Smooth muscle cell of the brain vasculature (primary cell): ENCODE measurements at places on chromosomes 5 and 9.
A peak's percentile ranks its signal among the peaks of the same experiment; 100 is the strongest.

GRCh38 chr9:37437010-37437409, 14.5 kb downstream of the GRHPR start:
- DNase-seq = no peak

DNA sequence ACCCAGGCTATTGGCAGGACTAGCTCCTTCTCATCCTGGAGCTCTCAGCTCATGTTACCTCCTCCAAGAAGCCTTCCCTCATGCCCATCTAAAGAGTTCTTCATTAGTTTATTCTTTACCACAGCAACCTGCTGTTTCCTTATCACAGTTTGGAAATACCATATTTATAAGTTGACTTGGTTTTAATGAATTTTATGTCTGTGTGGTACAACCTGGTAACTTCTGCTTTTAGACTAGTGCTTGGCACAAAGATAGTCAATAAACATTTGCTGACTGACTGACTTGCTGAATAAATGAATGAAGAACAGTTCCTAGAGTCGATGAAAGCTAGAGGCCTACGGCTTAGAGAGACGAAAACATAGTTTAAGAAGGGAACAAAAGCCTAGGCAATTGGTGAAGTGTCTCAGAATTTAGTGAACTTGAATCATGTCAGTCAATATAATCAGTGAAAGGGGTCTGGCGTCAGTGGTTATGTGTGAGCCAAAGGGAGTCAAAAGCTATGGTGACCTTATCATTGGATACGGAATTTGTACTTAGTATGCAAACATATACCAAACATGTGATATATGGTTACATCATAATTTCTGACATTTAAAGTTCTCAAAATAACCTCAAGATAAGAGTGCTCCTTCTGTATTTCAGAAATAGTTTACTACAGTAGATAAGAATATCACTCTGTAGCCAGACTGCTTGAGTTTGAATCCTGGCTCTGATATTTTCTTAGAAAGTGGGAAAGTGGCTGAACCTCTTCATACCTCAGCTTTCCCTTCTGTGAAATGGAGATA, 239.5 kb downstream of the MCTP1 start:
- no peak for DNase-seq

DNA sequence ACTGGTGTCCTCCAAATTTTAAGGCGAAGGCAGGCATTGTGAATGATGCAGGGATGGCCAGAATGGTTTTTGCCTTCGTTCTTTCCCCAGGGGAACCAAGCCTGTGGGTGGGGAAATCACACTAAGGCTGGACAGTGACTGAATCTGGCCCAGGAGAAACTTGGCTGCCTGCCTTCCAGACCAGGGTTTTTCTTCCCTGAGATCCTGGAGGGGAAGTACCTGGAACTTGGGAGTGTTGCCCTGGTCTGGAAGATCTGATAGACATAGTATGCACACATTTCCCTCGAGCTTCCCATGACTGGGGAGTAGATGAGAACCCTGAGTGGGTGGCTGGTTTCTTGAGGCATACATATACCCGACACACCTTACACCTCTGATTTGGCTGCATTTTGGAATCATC, 664 bp upstream of the IL11RA start:
- no peak for DNase-seq

DNA sequence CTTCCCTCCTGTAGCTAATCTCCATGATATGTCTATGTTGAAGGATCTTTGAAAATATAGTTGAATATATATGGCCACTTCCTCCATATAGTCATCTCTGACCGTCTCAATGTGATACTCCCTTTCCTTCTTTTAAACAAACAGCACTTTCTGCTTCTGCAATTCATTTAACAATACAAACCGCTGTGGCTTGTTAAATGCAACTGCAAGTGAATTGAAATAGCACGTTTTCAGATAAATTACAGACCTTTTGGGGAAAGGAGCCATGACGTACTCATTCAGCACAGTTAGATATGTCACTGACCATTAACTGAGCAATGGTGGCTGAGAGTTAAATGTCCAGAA, 82.5 kb downstream of the FBXO38 start:
- no peak for DNase-seq

DNA sequence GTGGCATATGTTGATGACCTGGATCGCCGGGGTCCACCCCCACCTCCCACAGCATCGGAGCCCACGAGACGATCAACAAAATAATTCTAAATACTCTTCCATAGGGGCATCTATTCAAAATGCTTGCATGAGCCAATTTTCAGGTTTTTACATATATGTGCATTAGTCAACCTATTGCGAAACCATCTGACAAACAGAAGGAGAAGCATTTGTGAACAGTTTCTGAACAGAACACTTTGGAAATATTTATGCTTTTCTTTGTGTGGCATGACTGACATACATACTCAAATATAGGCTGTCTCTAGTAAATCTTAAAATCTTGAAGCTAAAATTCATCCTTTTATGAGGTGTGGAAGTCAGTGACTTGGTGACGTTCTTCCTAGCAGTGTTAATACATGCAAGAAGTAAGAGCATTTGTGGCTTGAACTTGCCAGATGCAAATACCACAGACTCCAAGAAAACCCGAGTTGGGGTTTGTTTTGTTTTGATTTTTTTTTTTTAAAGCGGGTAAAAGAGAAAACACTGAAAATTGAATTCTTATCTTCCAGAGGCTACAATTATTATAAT, 5.3 kb downstream of the GPR151 start:
- DNase-seq = no peak

DNA sequence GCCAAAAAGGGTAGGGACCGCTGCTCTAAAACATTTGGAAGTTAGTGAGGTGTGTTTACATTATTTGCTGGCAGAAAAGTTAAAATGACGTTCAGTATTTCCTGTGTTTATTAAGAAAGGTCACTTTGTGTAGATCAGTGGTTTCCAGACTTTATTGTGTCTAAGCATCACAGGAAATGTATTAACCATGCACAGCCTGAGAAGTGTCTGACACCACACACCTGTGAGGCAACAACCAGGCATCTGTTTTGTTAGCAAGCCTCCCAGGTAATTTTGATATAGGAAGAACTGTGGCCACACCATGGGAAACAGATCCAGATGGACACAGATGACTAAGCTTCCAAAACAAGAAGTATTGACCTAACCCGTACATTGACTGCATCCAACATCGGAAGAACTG, 12.0 kb downstream of the TTC1 start:
- DNase-seq = no peak

GRCh38 chr9:124014211-124014955, 2.8 kb downstream of the LHX2 start:
- no peak for DNase-seq

DNA sequence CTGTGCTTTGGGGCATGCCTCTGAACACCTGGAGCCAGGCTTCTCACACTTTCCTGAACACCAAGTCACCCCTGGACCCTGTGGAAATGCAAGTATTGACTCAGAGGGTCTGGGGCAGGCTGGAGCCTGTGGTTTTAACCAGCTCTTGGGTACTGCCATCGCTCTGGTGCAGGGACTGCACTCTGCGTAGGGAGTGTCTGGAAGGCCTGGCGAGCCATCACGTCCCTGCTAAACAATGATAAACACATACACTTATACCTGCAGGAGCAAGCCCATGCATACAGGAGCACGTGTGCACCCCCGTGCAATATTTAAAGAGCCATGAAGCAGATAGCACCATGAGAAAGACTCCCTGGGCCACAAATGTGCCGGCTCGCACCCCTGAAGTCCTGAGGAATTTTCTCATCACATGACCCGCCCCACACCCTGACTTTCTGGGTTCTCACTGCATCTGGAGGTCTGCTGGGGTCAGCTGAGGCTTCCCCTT, 267.7 kb downstream of the GADD45G start:
- no peak for DNase-seq

GRCh38 chr5:178839319-178839704, 20.4 kb upstream of the ZNF354B start:
- DNase-seq = no peak

DNA sequence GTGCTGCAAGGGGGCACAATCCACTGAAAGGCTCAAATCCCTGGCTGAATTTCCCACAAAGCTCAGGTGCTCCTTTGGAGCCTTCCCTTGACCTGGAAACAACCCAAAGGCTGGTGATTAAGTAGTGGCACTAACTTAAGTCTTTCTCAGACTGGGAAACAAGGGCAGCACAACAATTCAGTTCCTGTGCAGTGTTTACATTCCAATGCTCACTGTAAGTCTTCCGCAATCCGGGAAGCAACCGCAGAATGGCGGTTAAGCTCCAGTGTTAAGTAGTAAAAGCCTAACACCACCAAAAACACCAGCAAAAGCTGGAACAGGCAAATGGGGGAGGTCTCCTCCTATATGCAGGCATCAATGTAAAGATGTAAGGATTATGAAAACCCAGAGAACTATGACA, 117.2 kb downstream of the TRPM3 start:
- no peak for DNase-seq

GRCh38 chr5:388266-389196, 54.4 kb upstream of the EXOC3 start:
- DNase-seq = no peak

- DNase-seq = no peak
These were observed 103.1 kb downstream of the PAX5 start for GRCh38 chr9:36930941-36931340.

DNA sequence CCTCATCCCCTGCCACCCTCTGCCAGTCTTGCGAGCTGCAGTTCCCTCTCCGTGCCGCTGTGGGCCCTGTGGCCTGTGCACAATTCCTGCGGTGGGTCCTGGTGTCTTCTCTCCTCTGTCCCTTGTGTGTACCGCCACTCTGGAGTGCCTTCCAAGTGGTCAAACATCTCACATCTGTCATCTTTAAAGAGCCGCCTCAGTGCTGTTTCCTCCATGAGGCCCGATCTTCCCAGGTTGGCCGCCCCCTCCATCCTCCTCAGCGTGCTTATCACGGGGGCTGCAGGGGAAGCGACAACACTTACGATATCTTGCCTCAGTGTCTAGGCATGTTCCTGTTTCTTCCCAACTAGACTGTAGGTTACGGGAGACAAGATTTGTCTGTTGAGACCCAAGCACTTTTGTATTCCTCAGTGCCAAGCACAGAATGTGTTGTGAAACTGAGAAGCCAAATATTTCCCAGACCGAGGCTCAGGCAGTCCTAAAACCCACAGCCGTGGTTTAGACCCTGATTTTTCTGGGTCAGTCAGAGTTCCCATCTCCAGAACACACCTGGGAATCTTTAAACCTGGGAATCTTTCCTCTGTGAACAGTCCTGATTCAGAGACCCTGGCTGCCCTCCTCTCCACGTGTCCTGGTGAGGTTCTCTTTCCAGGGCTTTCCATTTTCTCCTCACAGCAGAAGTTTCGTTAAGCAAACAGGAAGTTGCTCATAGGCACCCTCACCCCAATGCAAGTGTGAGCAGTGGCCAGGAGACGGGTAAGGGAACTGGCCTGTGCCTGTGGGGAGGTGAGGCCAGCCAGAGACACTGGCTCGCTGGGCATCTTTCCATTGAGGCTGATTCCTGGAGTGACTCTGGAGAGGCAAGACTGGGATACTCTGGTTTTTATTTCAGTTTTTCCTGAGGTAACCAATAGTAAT, 28.8 kb downstream of the SLC46A2 start:
- no peak for DNase-seq

- DNase-seq = no peak
These were observed 112.9 kb downstream of the MTX3 start for GRCh38 chr5:79878136-79878679.

- DNase-seq = no peak
These were observed 384.8 kb downstream of the PRELID2 start for GRCh38 chr5:145450286-145450885.

- DNase-seq = no peak
These were observed 142.7 kb downstream of the C5orf15 start for GRCh38 chr5:133825631-133826289.

DNA sequence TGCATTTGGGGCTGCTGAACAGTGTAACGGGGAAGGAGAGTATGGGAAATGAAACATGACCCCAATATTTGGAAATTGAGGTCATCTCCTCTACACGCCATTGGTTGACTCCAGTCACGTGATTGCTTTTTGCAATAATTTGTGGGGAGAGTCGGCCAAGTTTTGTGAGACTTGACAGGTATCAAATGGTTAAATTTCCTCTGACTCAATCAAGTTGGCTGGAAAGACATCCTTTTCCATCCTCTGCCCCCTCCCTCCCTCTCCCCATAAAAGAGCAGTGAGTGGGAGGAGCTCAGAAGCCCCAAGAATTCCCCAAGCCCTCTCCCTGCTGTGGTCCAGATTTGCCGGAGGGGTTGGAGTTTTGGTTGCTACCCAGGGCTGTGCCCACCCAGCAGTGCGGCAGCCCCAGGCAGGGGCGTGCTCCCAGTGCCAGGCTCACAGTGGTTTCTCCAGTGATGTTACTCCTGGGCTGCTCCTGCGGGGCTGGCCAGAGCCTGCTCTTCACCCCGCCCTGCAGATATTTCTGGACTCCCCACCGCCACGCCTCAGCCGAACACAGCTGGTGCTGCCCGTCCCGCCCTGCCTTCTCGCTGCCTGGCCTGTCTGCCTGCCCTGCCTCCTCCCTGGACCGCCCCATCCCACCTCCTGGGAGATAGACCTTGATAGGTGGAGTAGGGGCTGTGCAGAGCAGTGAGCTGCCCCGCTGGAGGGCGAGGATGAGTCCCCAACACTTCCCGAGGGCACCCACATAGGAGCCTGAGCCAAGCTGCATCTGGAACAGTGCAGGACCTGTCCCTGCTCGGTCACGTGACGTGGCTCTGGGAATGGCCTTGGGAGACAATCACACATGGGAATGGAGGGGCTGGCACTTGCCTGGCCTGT, 3.4 kb downstream of the COL5A1 start:
- peak; percentile 85 for DNase-seq

DNA sequence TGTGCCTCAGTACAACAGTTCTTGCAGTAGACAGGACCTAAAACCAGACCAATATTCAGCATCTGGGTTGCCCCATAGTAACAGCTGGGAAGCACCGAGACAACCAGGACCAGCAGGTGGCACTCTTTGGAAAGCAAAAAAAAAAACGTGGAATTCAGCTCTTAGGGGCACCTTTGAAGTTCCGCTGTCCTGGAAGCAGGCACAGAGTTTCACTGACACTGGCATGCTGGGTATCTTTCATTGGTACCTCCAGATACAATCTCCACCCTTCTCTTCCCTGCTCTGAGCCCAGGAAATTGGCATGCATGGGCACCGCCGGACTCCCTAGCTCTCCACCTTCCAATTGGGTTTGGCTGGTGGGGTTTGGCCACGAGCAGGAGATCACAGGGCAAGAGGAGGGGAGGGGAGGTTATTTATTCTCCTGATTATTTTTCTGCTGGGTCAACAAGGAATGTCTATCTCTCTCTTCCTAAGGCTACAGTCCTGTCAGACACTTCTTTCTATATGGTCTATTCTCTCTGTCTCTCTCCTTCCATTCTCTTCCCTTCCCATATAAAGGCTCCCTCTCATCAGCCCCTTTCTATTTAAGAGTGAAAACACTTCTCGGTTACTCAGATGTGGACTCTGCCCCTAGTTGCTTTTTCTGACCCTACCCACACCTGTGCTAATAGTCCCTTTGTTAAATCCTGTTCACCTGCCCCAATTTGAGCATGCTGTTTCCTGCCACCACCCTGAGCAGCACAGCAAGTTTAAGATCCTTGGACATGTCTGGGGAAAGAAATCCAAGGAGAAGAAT, 1.9 kb upstream of the IDNK start:
- no peak for DNase-seq
